Body of pancreas (tissue), 4 donors: ENCODE measurements at places on chromosomes 7 and 10. TPM values are rescaled to one million over a fixed set of nuclear protein-coding genes. Genes with fewer than 3 reads are reported as not detected.
A peak's percentile ranks its signal among the peaks of the same experiment; 100 is the strongest.

HK1 gene
- 15.8 TPM for total RNA-seq

DNA sequence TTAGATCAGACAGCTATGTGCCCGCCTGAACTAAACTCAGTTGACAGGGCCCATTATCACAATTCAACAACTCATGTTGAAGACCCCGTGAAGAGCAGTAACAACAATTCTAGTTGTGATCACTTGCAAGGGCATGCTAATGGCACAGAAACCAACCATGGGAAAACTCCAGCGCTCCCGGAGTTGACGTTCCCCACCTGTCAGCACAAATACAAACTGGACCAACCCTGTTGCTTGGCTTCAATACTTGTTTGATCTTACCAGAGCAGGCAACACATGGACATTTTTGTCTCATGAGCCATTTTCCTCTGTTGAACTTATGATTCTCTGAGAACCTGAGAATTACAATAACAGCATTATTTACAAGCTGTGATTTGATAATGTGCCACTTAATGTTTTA lies 119.0 kb upstream of the LANCL2 start:
- H3K27ac ChIP-seq: no peak overlapping the region
- no peaks in the 10 kb centered on the region for H3K36me3 ChIP-seq
- DNase-seq: no peak

DNA sequence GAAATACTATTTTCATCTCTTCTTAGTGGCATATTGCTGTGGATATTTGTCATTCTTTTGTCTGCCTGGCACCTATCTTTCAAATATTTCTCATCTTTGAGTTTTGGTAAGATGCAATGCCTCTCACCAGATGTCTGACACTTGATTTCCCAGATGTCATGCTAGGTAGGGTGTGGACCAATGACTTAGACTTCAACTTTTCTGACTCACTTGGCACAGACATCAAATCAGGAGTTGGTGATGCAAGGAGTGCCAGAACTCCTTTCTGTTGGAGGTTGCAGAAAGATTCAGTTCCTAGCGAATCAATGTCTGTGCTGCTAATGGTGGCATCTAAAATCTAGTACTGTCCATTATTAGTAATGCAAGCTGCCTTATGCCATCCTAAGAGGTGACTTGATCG lies 216.9 kb upstream of the FERD3L start:
- no peak overlapping the region for H3K4me3 ChIP-seq
- H3K27ac ChIP-seq: no peak overlapping the region
- H3K27me3 ChIP-seq: no peaks in the 10 kb centered on the region
- no peak for DNase-seq
- no peaks in the 10 kb centered on the region for H3K36me3 ChIP-seq
- H3K4me1 ChIP-seq: no peaks in the 10 kb centered on the region

DNA sequence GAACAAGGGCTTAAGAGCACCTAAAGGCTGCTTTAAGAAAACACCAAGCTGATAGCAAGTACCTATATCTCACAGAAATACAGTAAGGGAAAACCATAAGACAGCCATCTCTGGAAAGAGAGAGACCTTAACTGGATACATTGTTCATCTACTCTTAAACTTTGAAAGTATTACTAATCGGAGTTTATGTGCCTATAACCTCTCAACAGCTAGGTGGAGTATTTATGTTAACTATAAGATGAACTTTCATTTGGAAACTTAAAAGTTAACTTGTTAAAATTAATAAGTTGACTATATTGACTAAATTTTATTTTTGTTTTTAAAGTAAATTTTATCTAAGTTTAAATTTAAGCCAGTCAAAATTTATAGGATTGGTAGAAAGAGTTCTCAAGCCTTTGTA lies 90.6 kb downstream of the USP6NL start:
- H3K27ac ChIP-seq: no peak overlapping the region
- no peak overlapping the region for H3K4me3 ChIP-seq
- DNase-seq: no peak
- H3K4me1 ChIP-seq: peaks cover 7% of the 10 kb centered on the region

HSPA12A gene
- 22.7 TPM for total RNA-seq

DNA sequence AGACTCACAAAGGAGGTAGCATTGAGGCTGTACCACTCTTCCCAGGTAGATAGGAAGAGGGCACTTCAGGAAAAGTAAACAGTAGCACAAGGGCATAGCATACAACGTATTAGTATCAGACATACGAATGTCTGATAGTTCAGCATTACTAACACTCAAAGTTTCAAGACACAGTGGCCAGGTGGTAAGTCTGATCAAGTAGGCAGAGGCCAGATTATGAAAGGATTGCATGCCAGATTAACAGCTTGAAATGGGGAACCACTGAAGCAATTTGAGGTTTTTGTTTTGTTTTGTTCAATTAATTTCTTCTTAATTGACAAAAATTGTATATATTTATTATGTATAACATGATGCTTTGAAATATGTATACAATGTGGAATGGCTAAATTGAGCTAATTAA lies 45.7 kb upstream of the IL6 start:
- H3K36me3 ChIP-seq: no peaks in the 10 kb centered on the region
- no peak overlapping the region for H3K27ac ChIP-seq
- no peak for DNase-seq
- H3K4me3 ChIP-seq: no peak overlapping the region
- no peaks in the 10 kb centered on the region for H3K27me3 ChIP-seq
- no peaks in the 10 kb centered on the region for H3K4me1 ChIP-seq

HOXA9 gene
- not detected for total RNA-seq

DNA sequence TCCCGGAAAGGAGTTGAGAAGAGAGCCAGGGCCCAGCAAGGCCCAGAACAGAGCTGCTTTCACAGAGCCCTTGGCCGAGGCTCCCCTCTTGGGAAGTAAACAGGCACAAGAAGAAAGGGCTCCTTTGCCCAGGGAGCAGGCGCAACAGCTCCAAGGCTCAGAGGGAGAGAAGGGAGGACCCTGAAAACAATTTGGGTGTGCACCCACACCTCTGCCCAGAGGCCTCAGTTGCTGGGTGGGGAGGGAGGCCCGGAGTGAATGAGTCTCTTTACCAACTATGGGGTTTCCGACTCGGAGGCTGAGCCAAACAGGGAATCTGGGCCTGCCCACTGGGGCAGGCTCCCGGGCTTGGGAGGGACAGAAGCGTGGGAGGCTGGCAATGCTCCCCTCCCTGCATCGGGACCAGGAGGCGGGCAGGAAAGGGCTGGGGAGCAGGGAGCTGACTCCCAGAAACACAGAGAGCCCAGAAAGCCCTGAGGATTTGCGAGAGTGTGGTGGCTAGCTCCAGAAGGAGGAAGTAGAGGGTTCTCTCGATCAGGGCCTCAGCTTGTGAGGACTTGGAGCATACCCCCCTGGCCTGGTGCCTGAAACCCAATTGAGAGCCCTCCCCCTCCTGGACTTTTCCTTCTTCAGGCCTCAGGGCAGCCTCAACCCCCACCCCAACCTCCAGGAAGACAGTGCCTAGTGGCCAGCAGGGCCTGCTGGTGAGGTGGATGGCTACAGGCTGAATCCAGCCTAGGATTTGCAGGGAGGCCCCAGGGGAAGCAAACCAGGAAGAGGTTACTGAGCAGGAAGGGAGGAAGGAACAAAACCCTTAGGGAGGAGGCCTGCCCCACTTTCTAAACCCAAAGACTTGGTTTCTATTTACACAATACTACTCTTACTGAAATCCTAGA lies 6.2 kb downstream of the C10orf105 start:
- no peaks in the 10 kb centered on the region for H3K27me3 ChIP-seq
- H3K4me1 ChIP-seq: peaks cover 17% of the 10 kb centered on the region
- no peaks in the 10 kb centered on the region for H3K36me3 ChIP-seq
- peak; percentile 67 for DNase-seq

CARD11 gene
- total RNA-seq: 2.0 TPM

- no peak for DNase-seq
- H3K36me3 ChIP-seq: no peaks in the 10 kb centered on the region
- no peak overlapping the region for H3K4me3 ChIP-seq
- H3K27ac ChIP-seq: no peak overlapping the region
- H3K4me1 ChIP-seq: no peaks in the 10 kb centered on the region
Measured at GRCh38 chr7:88012086-88012485, 78.0 kb downstream of the ADAM22 start.

GIMAP2 gene
- 3.9 TPM for total RNA-seq

DNA sequence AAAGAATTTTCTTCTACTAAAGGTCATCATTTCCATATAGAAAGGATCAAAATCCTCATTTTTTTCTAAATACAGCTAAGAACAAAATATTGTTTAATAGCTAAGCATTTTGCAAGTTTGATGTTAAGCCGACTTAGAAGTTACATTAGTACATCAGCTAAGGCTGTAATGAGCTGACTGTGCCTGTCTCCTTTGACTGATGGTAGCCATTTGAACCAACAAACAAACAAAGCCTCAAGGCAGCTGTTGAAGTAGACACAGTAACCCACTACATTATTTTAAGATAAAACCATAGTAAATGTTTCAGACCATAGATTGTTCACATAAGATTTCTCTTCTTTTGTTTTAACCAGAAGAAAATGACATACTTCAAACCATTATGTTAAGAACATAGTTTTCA lies 210.9 kb upstream of the VSTM2A start:
- H3K4me3 ChIP-seq: no peak overlapping the region
- no peak for DNase-seq
- no peaks in the 10 kb centered on the region for H3K27me3 ChIP-seq
- no peak overlapping the region for H3K27ac ChIP-seq
- H3K4me1 ChIP-seq: no peaks in the 10 kb centered on the region
